ENCODE measurements at places on chromosomes 3 and 15.

DNA sequence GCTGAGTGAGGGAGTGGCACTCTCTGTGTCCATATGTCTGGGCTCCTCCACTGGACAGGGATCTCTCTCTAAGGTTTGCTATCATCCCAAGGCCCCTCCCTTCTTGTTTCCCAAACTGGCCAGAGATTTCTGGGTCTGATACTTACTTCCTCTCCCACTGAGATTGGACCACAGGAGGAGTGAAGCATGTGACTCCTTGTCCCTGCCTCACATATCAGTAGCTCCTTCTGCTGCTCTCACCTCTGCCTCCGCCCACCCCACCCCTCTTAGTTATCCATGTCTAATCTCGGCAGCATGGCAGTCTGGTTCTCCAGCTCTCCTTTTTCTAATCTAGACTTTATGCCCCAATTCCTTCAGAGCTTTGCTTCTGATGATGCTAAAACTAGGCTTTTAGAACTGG lies 223.1 kb downstream of the RPLP1 start:
- H3K27ac ChIP-seq, result no peak overlapping the region
- H3K4me3 ChIP-seq, result no peak overlapping the region
- DNase-seq, result no peak
- H3K36me3 ChIP-seq, result no peaks in the 10 kb centered on the region
- H3K27me3 ChIP-seq, result peaks cover 2% of the 10 kb centered on the region

DNA sequence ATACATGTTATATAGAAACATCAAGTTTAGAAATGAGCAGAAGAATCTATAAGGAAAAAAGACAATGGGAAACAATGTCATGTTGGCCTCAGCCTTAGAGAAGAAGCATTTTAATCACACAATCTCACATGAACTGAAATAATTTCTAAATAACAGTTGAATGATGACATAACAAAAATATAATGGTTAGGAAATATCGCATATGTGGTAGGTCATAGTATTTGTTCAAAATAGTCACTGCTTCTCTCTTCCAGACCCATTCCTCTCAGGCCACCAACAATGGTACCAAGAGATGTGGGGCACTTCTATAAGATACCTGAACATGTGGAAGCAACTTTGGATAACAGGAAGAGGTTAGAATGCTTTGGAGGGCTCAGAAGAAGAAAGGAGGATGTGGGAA lies 195.7 kb upstream of the PDZRN3 start:
- no peak overlapping the region for H3K4me3 ChIP-seq
- H3K27me3 ChIP-seq, result no peaks in the 10 kb centered on the region
- DNase-seq, result no peak
- H3K36me3 ChIP-seq, result no peaks in the 10 kb centered on the region

GRCh38 chr15:101795455-101795854 lies 7.9 kb upstream of the OR4F6 start:
- DNase-seq, result no peak
- no peaks in the 10 kb centered on the region for H3K27me3 ChIP-seq
- no peak overlapping the region for H3K4me3 ChIP-seq
- H3K4me1 ChIP-seq, result no peaks in the 10 kb centered on the region

DNA sequence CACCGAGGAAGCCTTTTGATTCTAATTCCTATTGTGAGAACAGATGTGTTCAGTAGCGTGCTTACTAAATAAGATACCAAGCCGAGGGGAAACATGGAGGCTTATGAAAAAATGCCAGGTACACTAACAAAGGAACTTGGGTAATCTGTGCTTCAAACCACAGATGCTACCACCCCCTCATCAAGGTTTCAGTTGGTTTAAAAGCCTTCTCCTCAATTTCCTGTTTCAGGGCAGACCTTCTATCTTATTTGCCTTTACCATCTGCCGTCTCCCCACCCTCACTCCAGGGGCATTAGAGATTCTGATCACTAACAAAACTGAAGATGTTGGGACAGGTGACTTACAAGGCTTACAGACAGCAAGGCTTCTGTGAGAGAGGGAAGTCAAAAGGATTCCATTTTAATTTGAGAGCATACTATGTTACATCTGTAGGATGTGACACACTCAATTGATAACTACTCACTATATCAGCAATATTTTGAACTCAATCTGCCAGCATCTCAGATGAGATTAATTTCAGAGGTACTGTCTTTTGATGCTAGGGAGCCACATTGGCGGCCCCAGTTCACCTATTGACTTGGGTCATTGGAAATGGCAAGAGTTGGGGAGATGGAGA lies 60.6 kb upstream of the PLCL2 start:
- DNase-seq, result no peak
- no peaks in the 10 kb centered on the region for H3K27me3 ChIP-seq
- H3K4me1 ChIP-seq, result peaks cover 2% of the 10 kb centered on the region
- H3K27ac ChIP-seq, result no peak overlapping the region
- no peaks in the 10 kb centered on the region for H3K36me3 ChIP-seq
- H3K4me3 ChIP-seq, result no peak overlapping the region

DNA sequence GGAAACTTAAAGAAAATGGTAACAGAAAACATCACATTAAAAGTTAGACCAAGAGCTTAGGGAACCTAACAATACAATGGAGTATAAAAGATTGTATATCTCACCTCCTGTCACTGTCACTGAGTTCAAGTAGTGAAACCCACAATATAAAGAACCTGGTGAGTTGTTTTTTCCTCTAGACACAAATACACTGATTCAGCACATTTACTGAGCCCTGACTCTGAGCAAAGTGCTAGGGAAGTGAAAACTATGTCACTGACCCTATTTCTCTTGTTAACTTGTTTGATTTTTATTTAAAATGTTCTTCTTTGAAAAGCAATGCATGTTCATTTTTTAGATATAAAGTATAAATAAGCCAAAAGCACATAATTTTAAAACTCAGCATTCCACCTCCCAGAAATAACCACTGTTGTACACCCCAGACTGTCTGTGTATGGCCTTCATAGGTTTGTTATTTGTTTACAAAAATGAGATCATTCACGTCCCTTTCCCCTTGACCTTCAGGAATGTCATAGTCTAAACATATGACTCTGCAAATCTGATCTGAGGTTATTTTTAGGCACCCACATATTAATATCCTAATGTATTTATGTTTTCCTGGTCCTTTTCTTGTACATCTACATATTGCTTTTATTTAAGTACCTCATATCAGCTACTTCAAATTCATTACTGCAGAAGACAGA lies 69.2 kb upstream of the CSTA start:
- no peak for DNase-seq
- H3K27me3 ChIP-seq, result no peaks in the 10 kb centered on the region
- H3K4me1 ChIP-seq, result no peaks in the 10 kb centered on the region
- no peaks in the 10 kb centered on the region for H3K36me3 ChIP-seq
- H3K4me3 ChIP-seq, result no peak overlapping the region
- H3K27ac ChIP-seq, result no peak overlapping the region

GRCh38 chr3:182837855-182838454 lies 44.7 kb downstream of the ATP11B start:
- H3K4me3 ChIP-seq, result no peak overlapping the region
- no peaks in the 10 kb centered on the region for H3K4me1 ChIP-seq
- no peak overlapping the region for H3K27ac ChIP-seq
- no peaks in the 10 kb centered on the region for H3K36me3 ChIP-seq
- no peaks in the 10 kb centered on the region for H3K27me3 ChIP-seq

GRCh38 chr15:96328181-96328876 lies 2.2 kb upstream of the NR2F2 start:
- H3K4me1 ChIP-seq, result peaks cover 5% of the 10 kb centered on the region
- H3K27ac ChIP-seq, result no peak overlapping the region
- H3K4me3 ChIP-seq, result no peak overlapping the region
- H3K27me3 ChIP-seq, result peaks cover 72% of the 10 kb centered on the region
- no peak for DNase-seq

DNA sequence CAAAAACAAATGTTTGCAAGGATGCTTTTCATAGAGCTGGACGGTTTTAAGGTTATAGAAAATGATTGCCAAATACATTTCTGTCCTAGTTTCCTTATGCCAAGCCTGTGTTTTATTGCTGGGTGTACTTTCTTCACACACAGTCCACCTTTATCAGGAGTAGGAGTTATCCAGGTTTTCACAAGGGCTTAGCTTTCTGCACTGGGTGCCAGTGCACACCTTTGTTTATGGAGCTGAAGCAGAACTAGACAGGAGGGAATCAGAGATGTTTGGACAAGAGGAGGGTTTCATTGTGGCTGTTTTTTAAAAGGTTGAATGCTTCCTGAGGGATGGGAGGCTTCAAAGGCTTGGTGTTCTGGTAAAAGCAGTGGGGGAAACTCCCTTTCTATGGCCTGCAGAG lies 29.5 kb upstream of the FAM3D start:
- H3K36me3 ChIP-seq, result no peaks in the 10 kb centered on the region
- DNase-seq, result no peak
- H3K27ac ChIP-seq, result no peak overlapping the region
- no peak overlapping the region for H3K4me3 ChIP-seq
- no peaks in the 10 kb centered on the region for H3K27me3 ChIP-seq

DNA sequence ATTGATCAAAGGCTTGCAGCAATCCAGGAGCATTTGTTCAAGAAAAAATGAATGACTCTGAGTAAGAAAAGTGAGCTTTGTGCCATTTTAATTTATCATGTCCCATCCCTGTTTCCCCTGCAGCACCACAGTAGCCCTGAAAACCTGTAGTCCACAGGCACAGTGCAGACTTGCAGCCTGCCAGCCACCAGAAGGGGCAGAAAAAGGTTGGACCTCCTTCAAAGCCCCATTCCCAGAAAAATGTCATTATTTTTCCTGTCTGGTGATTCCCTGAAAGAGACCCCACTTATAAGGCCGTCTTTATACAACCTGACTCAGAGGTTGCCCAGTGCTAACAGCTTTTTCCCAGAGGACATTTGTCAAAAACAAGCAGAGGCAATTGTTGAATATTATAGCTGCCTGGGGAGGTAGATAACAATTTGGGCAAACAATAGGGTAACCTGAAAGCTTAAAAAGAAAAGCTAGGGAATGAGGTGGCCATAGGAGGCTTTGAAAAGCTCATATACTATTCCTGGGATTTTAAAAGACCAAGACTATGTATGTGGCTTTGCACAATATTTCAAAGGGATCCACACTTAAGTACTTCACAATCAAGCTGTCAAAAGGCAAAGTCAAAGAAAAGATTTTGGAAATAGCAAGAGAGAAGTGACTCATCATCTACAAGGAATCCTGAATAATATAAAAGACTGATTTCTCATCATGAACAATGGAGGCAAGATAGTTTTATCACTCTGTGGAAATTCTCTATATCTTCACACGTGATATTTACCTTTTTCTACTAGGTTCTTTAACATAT lies 136.8 kb upstream of the PLXNA1 start:
- H3K4me1 ChIP-seq, result peaks cover 11% of the 10 kb centered on the region
- no peak overlapping the region for H3K4me3 ChIP-seq
- DNase-seq, result no peak
- H3K36me3 ChIP-seq, result no peaks in the 10 kb centered on the region
- H3K27me3 ChIP-seq, result no peaks in the 10 kb centered on the region
- no peak overlapping the region for H3K27ac ChIP-seq

DNA sequence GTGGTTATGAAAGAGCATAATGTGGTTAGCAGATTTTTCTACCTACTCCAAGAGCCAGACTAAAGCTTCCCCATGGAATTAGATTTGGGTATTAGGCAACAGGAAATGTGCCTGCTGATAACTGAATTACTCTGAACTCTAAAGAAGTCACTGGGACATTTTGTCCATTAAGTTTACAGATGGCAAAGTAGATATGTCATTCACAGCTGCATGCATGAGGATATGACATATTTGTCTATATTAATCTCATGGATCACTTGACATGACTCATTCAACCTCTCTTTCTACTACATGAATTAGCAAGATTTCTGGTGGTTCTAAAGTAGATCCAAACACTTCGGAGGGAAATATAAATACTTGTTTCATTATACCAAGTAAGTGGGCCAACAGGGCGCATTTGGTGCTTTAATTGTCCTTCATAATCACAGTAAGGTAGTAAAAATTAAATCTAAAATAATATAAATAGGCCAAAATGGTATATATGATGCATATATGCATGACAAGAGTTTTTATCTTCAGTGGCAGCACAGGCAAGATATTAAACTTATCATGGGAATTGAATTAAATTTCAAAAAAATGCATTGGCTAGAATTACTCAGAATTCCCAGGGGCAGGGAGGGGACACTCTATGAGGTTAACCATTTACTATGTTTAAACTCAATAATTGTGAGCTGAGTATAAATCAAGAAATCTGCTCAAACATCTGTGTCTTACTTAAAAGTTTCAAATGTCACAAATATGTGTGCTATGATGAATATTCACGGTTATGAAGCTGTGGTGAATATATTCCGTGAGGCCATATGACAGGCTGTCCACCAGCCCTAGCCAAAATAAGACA lies 365.3 kb upstream of the KCNMB2 start:
- H3K27ac ChIP-seq, result no peak overlapping the region
- H3K4me3 ChIP-seq, result no peak overlapping the region
- H3K36me3 ChIP-seq, result no peaks in the 10 kb centered on the region
- DNase-seq, result no peak
- no peaks in the 10 kb centered on the region for H3K27me3 ChIP-seq
- no peaks in the 10 kb centered on the region for H3K4me1 ChIP-seq

GRCh38 chr3:105798381-105798934 lies 70.4 kb downstream of the CBLB start:
- peaks cover 5% of the 10 kb centered on the region for H3K4me1 ChIP-seq
- DNase-seq, result no peak
- no peak overlapping the region for H3K4me3 ChIP-seq
- H3K27ac ChIP-seq, result no peak overlapping the region
- no peaks in the 10 kb centered on the region for H3K36me3 ChIP-seq

DNA sequence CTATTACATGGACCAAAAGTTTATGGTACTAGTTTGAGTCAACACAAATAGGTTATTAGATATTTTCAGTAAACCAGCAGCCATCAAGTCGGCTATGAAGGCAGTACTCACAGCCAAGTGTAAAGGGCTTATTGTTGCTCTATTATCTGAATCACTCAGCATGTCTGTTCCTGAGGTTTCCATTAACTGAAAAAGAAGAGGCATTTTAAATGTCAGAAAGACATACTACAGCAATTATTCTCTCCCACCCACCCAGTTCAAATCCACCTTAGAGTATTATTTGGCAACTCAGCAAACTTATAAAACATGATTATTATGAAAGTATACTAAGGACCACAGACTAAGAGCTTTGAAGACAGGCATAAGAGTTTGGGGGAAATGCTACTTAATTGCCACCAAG lies 93.1 kb downstream of the BTD start:
- H3K4me3 ChIP-seq, result no peak overlapping the region
- no peaks in the 10 kb centered on the region for H3K36me3 ChIP-seq
- H3K4me1 ChIP-seq, result no peaks in the 10 kb centered on the region
- H3K27ac ChIP-seq, result no peak overlapping the region
- H3K27me3 ChIP-seq, result no peaks in the 10 kb centered on the region

- H3K27ac ChIP-seq, result no peak overlapping the region
- no peaks in the 10 kb centered on the region for H3K4me1 ChIP-seq
- no peaks in the 10 kb centered on the region for H3K36me3 ChIP-seq
- H3K27me3 ChIP-seq, result no peaks in the 10 kb centered on the region
These were observed 282.0 kb upstream of the VEPH1 start for GRCh38 chr3:157785102-157785826.

GRCh38 chr15:65980824-65981456 lies 111.6 kb downstream of the RAB11A start:
- DNase-seq, result peak; percentile 61
- H3K27me3 ChIP-seq, result no peaks in the 10 kb centered on the region
- peaks cover 3% of the 10 kb centered on the region for H3K4me1 ChIP-seq
- H3K4me3 ChIP-seq, result no peak overlapping the region
- H3K27ac ChIP-seq, result no peak overlapping the region
- no peaks in the 10 kb centered on the region for H3K36me3 ChIP-seq

All from iPS DF 6.9 (cell line).